Tibial nerve (tissue), 4 donors: ENCODE measurements at places on chromosomes 5 and 9. TPM values are rescaled to one million over a fixed set of nuclear protein-coding genes. Genes with fewer than 3 reads are reported as not detected.

Gene TRIP13
- 1.3 TPM for total RNA-seq

DNA sequence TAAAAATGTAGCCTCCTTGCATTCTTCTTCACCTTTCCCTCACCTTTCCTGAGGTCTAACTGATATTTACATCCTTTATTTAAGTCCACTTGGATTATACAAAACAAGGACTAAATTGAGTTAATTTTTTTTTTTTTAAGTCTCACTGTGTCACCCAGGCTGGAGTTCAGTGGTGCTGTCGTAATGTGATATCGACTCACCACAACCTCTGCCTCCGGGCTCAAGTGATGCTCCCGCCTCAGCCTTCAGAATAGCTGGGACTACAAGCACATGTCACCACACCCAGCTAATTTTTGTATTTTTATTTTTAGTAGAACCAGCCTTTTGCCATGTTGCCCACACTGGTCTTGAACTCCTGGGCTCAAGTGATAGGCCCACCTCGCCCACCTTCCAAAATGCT, 195.3 kb downstream of the BNC2 start:
- no peak for DNase-seq

DNA sequence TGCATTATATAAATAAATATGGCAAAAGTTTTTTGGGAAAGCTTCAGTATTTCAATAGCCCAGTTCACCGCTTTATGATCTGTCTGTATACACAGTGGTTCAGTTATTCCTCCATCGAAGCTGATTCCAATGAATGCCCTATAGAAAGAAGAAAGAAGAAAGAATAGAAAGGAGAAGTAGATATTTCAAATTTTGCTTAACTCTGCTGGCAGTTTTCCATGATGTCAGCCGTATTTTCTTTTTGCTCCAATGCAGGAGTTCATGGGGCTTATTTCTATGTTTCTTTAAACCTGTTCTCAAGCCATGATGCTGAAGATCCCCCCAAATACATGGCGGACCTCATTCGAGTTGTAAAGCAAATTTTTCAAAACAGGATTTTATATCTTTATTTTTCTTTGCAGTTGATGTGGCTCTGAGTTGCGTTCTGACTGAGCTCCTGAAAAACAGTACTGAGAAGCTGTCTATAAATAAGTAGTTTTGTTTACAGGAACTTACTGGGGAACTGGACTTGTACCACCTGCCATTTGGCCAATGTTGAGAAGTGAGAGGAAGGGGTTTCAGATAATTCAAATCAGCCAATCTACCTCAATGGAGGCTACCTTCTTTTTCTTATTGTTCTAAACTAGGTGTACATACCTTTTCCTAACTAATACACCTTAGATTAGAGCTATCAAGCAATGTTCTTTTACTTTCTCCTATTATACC, 418.5 kb upstream of the MEF2C start:
- no peak for DNase-seq

GRCh38 chr9:89883401-89884341, 278.9 kb downstream of the GADD45G start:
- no peak for DNase-seq

DNA sequence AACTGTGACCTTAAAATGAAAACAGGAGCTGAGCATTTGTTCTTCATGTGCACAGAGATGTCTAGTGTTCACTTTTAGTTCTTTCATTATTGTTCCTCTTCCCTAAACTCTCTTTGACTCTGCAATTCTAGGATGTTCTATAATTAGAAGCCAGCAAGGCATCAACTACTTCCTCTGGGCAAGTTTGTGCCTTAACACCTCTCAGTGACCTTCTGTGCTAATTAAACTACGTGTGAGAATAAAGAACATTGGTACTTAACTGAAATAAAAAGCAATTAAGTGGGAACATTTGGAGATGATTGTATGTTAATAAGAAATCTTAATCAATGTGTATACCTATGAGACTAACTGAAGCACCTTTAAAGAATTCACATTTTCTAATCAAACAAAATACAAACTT, 242.8 kb downstream of the RASEF start:
- no peak for DNase-seq

DNA sequence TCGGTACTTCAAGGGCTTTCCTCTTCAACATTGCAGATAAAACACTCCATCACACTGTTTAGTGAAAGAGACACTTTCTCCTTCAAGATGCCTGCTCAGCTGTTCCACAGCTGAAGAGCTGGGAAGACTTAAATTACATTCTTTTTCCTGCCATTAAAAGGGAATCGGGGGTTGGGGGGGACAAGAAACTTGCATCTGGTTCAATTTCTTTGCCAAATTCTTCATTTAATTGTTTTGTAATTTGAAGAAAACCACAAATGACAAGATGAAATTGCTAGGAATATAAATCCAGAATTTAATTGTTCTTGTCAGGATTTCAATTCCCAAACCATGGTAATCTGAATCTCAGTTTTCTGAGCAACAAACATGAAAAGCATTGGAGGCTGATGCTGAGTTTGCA, 478.3 kb downstream of the EBF1 start:
- DNase-seq: no peak

DNA sequence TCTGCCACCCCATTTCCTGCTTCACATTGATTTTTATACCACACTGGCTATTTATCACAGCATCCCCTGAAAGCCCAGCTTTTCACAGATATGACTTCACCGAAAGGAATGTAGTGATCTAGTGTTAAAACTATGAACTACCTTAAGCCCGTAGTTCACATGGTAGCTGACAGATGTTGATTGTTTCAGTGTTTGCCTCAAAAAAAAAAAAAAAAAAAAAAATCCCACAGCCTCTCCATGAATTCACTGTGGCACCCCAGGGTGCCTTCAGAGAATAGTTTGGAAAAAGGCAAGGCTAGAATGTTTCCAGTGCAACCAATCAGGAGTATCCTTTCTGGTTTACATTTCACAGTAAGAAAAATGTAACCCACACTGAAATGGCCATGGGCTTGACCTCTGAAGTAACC, 37.1 kb downstream of the GLIS3 start:
- DNase-seq: no peak

DNA sequence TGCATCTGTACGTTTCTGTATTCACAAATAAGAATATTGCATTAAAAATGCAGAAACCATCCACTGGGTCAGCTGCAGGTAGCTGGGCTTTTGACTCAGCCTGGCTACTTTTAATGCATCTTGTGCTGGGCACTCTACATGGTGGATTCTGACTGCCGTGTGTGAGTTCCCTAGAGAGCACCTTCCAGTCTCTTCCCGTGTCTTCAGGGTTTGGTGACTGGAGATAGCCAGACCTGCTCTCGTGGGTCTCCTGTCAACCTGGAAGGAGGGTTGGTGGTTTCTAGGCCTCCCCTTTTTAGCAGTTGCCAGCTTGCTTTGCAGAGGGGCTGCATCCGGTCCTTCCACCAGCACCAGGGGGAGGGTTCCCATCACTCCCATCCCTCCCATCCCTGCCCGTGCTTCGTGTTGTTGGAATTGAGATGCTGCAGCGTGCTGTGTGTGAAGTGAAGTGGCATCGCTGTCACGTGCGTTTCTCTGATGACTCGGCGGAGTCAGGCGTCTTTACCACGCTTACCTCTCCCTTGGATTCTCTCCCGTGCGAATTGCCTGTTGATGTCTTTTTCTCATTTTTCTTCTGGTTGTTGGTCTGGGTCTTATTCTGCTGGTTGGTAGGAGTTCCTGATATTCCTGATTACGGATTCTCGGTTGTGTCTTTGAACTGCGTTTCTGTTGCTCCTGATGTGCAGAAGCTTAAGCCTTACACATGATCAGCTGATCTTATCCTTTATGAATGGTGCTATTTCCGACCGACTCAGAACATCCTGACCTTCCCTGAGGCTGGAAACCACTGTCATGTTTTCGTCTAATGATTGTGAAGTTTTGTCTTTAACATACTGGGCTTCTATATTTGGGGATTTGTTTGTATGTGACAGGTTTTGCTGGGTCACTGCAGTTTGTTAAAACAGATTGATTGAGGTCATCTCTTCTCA, 16.9 kb downstream of the FBXW5 start:
- no peak for DNase-seq

DNA sequence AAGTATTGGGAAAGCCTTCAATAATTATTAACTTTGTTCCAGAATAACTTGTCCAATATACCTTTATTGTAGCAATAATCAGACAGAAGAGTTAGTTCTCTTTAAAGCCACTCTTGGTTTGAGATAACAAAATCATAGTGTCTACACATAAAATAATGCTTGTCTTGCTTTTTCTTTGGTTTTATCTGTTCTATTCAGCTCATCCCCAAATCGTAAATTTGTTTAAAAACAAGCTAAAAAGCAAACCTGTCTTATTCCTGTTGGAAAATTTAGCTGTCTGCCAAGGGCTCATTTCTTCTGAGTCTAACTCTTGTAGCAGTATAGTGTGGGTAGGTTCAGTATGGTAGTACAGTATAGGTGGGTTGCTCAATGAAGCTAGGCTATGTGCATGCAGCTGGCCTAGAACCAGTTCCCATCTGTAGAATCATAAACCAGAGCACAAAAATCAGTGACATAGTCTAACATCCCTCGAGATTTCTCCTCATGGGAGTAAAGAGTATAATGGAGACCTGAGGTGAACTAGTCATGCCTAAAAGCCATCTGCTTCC, 17.9 kb upstream of the APBA1 start:
- DNase-seq: no peak

DNA sequence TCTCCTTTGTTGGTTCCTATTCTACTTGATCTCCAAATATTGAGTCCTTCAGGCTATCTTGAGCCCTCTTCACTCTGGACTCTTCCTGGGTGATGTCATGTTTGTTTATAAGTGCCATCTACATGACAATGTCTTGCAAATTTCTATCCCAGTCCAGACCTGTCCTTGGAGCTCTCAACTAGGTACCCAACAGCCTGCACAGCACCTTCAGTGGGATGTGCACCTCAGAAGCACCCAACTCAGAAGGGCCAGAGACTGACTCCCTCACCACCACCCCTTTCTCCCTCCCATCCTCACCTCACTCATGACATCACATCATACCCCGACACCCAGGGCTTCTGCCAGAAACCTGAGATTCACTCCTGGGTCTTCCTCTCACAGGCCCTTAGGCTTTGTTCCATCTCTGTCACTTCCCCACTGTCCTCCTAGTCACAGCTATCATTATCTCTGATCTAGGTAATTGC, 14.4 kb downstream of the TXN start:
- no peak for DNase-seq

- DNase-seq: no peak
Observed at GRCh38 chr5:110727025-110727314, 499 bp upstream of the TMEM232 start.

- DNase-seq: no peak
Observed at GRCh38 chr9:123093141-123093540, 59.7 kb downstream of the GPR21 start.

Gene F12
- total RNA-seq: not detected

Gene FCN2
- not detected for total RNA-seq
